Cardiac fibroblast (primary cell): ENCODE measurements at places on chromosomes 7 and 10.

GRCh38 chr7:137626469-137627067 lies 220.2 kb downstream of the DGKI start:
- peak; percentile 67 for DNase-seq

DNA sequence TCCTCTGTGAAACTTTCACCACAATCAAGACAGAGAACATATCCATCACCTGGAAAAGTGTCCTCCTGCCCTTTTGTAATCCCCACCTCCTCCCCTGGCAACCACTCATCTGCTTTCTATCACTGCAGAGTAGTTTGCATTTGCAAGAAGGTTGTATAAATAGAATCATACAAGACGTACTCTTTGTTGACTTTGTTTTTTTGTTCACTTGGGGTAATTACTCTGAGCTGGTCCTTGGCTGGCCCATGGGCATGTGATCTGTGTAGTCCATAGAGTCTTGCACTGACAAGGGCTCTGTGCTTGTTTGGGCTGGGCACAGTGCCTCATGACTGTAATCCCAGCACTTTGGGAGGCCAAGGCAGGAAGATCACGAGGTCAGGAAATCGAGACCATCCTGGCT lies 7.8 kb upstream of the HACD1 start:
- DNase-seq: no peak

DNA sequence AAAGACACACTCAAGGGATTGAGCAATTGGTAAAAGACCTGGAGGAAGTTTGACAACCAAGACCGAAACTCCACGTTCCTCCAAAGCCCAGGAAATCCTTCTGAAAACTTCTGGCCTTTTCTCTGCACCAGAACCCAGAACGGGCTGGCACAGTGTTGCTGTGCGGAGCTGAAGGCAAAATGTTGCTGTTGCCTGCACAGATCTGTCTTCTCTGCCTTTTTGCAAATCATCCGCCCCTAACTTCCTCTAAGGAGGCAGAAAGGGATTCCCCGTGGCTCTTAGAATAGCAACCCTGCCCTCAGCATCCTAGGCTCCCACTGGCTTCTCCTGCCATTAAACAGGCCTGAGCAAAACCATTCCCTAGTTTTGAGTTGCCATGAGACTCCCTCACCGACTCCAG lies 44.9 kb downstream of the FIGNL1 start:
- no peak for DNase-seq

- DNase-seq: no peak
These were observed 87.3 kb upstream of the CACUL1 start for GRCh38 chr10:118841881-118842605.

DNA sequence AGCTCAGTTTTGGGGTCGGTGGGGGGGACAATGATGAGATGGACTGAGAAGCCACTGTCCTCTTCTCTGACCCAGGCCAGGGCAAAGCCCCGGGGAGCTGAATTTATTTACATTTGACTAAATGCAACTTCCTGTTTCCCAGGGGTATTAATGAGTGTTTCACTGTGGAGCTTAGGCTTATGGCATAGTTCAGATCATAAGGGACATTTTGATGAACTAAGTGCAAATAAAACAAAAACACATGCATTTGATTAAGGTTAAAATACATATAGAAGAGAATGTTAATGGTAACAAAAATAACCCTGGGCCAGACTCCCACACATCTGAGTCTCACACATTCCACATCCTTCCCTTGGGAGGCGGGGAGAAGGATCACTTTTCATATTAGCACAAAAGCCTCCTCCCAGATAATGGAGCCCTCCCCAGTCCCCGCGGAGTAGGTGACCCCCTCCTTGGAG lies 320.6 kb downstream of the FRMD4A start:
- peak; percentile 69 for DNase-seq

DNA sequence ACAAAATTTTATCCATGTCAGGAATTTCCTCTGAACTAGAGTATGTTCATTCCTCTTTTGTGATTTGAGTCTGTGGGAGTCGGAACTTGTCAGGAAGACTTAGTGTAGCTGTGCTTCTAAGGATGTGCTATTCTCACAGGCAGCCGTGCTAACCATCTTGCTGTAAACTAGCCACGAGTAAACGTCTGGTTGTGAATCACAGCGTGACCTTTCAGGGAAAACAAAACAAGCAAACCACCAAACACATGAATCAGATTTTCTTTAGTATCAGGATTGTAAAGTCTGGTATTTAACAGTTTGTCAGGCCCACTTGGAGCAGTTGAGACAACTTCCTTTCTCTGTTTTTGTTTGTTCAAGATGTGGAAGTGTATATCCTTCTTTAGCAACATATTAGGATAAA lies 32.0 kb downstream of the AUTS2 start:
- peak; percentile 57 for DNase-seq

- peak; percentile 24 for DNase-seq
These were observed 143.1 kb downstream of the AHR start for GRCh38 chr7:17441557-17441956.

DNA sequence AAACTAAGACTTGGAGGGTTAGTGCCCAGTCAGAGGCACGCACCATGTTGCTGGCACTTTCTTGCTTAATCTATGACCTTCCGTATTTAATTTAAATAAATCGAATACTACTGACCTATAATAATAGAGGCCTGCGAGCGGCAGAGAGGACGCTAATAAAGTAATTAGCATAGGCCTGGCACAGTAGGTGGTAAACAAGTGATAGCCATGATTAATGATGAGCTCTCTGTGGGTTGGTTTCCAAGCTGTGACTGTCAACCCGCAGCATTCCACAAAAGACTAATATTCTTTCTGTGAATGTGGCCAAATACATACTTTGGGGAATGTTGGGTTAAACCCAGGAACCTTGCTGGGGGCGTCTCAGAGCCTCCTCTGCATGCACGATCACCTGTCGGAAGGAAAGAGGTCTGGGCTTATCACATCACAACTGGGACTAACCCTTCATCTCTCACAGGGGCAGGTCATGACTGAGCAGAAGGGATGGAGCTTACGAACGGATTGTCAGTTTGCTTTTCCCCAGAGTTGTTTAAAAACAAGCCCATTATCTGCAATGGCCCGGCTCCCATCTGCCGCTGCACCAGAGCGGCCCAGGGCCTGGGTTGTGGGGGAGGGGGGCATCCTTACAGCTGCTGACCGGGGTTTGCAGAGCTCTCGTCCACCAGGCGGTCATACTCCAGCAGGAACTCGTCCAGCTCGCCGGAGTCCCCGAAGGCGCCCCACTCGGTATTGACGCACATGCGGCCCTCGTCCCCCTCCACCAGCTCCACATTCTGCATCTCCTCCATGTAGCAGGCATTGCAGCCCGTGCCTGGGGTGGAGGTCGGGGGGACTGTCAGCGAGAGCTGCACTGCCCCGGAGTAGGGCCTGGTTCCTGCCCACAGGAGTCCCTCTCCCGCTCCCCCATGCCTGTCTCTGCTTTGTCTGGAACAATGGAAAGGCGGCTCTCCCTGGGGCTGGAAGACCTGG lies 6.2 kb upstream of the MYL7 start:
- no peak for DNase-seq

DNA sequence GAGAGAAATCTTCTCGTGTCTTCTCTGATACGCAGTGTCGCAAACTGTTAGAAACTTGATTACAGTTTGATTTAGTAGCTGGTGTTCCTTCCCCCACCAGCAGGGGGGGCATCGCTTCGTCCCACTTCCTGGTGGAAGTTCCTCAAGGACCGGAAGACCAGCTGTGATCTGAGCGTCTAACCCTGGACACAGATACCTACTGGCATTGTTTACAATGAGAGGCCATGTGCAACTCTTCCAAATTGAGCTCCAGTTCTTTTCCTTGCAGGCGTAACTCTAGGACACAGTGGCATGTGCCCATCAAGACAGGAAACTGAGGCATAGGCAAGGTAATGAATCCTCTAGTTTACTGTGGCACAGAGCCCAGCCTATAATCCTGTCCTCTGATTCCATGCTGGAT lies 219.0 kb downstream of the CCDC3 start:
- peak; percentile 37 for DNase-seq

DNA sequence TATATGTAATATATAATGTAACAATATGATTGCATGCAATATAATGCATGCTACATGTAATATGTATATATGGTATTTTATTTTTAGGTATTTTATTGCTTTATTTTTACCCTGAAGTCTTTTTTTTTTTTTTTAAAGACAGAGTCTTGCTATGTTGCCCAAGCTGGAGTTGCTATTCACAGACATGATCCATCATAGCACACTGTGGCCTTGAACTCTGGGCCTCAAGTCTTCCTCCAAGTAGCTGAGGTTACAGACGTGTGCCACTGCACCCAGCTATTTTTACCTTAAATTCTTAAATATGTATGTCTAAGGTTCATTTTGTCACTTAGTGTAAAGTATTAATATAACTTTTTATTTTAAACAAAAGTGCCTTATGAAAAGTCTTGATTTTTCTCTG lies 47.1 kb downstream of the MKLN1 start:
- no peak for DNase-seq

- DNase-seq: no peak
These were observed 9.3 kb upstream of the AKR1D1 start for GRCh38 chr7:138066954-138067394.

DNA sequence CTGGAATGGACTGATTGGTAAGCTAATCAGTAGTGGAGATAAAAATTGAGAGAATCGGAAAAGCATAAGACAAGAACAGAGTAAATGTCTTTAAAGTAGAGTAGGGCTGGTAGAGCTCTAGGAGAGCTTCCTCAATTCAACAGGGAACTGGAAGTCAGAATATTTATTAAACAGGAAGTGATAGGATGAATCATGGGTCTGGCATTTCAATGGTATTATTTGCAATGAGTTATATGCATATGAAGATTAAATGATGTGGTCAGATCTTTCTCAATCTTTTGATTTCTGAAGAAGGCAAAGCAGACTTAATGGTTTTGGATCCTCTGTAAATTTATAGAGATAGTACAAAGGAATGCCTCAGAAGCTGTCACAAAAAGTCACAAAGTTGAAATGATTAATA lies 349.0 kb downstream of the HPSE2 start:
- peak; percentile 18 for DNase-seq

DNA sequence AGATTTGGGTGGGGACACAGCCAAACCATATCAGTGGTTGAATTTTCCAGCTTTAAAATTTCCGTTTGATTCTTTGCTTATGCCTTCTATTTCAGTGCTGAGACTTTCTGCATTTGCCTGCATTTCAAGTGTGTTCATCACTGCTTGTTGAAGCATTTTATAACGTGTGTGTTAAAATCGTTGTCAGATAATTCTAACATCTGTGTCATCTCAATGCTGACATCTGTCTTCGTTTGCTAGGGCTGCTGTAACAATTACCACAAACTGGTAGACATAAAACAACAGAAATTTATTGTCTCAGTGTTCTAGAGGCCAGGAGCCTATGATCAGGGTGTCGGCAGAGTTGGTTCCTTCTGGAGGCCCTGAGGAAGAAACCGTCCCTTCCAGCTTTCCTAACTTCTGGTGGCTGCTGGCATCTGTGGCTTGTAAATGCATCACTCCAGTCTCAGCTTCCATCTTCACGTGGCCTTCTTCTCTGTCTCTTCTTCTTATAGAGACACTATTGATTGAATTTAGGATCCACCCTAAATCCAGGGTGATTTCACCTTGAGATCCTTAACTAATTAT lies 71.1 kb upstream of the SDK1 start:
- no peak for DNase-seq

GRCh38 chr7:54811041-54811845 lies 52.2 kb upstream of the SEC61G start:
- DNase-seq: peak; percentile 88

- DNase-seq: no peak
These were observed 85.1 kb downstream of the LRRC4 start for GRCh38 chr7:127946111-127946510.

GRCh38 chr7:82527851-82528250 lies 84.3 kb upstream of the CACNA2D1 start:
- peak; percentile 67 for DNase-seq

DNA sequence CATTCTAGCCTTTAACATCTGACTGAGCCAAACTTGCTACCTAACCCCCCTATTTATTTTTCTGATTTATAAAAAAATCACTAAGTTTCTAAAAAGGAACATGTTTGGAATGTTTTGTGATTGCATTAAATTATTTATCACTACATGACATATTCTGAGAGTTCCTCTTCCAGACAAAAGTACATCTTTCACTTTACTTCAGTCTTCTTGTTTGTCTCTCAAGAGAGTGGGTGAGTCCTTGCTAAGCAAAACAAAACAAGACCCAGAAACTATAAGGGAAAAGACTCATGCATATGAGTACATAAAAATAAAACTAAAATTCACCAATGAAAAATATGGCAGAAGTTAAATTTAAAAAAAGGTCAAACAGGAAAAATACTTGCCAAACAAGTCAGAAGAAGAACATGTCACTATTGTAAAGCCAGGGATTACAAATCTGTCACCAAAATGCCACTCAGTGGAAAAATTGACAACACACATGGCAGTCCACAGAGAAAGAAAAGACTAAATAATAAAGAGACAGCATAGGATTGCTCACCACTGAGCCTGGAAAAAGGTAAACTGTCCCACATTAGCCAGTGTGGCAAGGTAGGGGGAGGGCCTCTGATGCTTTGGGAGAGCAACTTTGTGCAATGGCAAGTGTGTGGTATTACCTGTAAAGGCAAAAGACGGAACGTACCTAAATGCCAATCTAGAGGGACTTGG lies 166.7 kb upstream of the ZNF32 start:
- no peak for DNase-seq

DNA sequence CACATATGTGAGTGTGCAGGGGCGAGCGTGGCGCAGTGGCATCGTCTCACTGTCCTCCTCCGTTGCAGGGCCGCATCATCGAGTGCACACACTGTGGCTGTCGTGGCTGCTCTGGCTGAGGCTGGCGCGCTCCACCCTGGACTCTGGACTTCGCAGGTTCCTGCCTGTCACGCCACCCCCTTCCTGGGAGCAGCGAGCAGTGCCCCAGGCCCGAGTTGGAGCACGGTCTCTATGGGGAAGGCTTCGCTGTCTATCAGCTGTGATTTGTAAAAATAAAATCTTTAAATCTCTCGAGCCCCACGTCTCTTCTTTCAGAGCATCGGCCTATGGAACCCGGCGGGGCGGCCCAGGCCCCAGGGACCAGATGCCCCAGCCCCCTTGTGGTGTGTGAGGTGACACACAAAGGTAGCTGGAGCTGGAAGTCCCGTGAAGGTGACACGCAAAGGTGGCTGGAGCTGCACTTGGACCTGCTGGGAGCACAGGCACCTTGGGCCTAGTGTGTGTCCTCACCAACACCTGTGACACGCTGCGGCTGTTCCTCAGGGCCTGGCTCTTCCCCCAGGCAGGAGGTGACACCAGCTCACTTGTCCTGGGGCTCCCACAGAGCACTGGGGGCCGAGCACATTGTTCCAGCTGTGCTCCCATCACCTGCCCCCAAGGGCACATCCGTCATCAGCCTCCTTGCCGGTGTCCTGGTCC lies 10.7 kb downstream of the BUD31 start:
- no peak for DNase-seq

GRCh38 chr7:111029141-111029572 lies 61.8 kb upstream of the LRRN3 start:
- DNase-seq: no peak

GRCh38 chr10:33365871-33366411 lies 31.5 kb upstream of the NRP1 start:
- peak; percentile 98 for DNase-seq

GRCh38 chr7:98200364-98200763 lies 10.9 kb upstream of the BHLHA15 start:
- DNase-seq: no peak

DNA sequence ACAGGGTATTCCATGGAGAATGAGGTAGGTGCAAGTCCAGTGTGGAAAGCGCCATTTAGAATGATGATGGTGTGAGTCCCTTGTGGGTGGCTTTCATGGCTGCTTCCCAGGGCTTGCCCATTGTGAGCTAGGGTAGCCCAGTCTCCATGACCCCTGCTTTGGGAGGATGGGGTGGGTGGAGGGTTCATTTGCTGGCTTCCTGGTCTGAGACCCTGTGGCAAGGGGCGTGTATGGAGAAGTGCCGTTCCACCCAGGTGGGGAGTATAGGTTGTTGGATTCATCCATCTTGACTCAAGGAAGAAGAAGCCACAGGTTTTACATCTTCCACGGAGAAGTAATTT lies 27.7 kb downstream of the CCM2 start:
- no peak for DNase-seq
